HFFc6 (cell line): ENCODE measurements at places on chromosomes 11 and 22.

GRCh38 chr11:71163371-71163770 lies 89.0 kb downstream of the SHANK2 start:
- DNase-seq: no peak

GRCh38 chr11:115612046-115612730 lies 108.0 kb upstream of the CADM1 start:
- no peak for DNase-seq

- no peak for DNase-seq
Measured at GRCh38 chr11:99960536-99960935, 726.6 kb upstream of the ARHGAP42 start.

- no peak for DNase-seq
Measured at GRCh38 chr22:41772645-41773044, 27.8 kb upstream of the CCDC134 start.

DNA sequence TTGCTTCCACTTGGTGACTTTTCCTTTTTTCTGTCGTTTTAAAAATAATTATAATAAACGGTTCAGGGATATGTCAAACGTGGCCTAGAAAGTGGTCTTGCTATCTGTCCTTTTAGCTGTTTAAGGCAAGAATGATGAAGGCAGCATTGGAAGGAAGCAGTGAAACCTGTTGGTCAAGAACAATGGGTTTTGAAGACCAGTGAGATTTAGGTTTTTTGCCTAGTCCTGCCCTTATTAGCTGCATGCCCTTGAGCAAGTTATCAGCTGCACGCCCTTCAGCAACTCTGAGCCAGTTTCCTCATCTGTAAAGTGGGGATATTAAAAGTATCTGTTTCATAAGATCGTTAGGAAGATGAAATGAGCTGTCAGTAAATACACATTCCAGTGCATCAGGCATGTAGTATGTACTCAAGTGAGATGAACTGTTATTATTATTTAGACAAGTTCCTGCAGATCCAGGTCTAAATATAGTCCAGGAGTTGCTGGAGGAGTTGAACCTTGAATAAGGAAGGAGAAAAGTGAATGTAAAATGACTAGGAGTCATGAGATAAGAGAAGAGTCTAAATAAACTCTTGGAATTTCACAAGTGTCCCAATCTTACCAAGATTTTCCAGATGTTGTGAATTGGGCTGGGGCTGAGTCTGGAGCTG lies 90.8 kb upstream of the HSD17B12 start:
- no peak for DNase-seq
